Activated T-helper 1 cell treated with anti-CD3 and anti-CD28 coated beads, Interleukin-12 subunit alpha, Interleukin-12 subunit beta, Interleukin-2, Interleukin-4 antibody, amounts not matched to agents 30 ng/mL and 10 ng/mL and 1 ng/mL, durations not matched to agents 14 hours and 24 hours and 36 hours (primary cell): ENCODE measurements at places on chromosomes 5 and 9.

GRCh38 chr9:108473209-108474112, 382.3 kb downstream of the ACTL7B start:
- no peaks in the 10 kb centered on the region for H3K27me3 ChIP-seq
- H3K27ac ChIP-seq, result no peak overlapping the region
- no peak for DNase-seq
- no peaks in the 10 kb centered on the region for H3K4me1 ChIP-seq
- no peak overlapping the region for H3K4me3 ChIP-seq
- H3K36me3 ChIP-seq, result no peaks in the 10 kb centered on the region

DNA sequence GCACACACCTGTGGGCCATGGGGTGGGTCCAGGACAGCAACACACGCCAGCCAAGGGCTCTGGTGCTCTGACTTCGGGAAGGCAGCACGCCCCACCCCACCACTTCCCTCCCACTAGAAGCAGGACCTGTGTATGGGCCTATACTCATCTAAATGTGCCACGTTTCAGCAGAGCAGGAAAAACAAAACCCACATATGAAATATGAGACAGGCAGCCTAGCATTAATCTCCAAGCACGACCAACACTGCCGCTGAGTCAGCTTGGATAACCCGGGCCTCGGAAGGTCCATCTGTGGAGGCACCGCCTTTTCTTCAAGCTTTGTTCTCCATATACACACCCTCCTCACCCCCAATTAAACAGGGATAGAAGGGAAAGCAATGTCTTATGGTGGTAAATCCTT, 203.1 kb downstream of the ROR2 start:
- no peak overlapping the region for H3K4me3 ChIP-seq
- H3K36me3 ChIP-seq, result no peaks in the 10 kb centered on the region
- H3K27ac ChIP-seq, result no peak overlapping the region
- DNase-seq, result no peak
- H3K4me1 ChIP-seq, result no peaks in the 10 kb centered on the region

DNA sequence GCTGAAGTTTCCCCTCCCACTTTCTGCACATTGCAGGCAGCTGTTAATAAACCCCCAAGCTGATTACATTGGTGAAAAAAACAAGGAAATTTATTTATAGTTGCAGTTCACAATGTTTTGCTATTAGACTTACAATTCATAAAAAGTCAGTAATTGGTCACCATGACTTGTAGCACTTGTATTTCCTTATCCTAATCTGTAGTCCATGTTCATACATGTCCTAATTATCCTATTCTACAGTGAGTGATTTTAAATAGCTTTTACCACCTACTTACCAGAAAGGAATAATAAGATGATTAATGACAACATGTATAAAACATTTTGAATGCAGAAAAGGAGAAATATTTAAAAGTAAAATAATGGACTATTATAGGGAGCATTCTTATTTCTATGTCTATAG, 760.0 kb upstream of the RIOK2 start:
- DNase-seq, result no peak
- H3K4me1 ChIP-seq, result no peaks in the 10 kb centered on the region
- no peak overlapping the region for H3K27ac ChIP-seq
- H3K36me3 ChIP-seq, result no peaks in the 10 kb centered on the region
- H3K4me3 ChIP-seq, result no peak overlapping the region
- no peaks in the 10 kb centered on the region for H3K27me3 ChIP-seq

- no peak for DNase-seq
- H3K36me3 ChIP-seq, result peaks cover 21% of the 10 kb centered on the region
- peaks cover 17% of the 10 kb centered on the region for H3K4me1 ChIP-seq
Observed at GRCh38 chr9:126875756-126876510, 15.5 kb downstream of the ZBTB34 start.

DNA sequence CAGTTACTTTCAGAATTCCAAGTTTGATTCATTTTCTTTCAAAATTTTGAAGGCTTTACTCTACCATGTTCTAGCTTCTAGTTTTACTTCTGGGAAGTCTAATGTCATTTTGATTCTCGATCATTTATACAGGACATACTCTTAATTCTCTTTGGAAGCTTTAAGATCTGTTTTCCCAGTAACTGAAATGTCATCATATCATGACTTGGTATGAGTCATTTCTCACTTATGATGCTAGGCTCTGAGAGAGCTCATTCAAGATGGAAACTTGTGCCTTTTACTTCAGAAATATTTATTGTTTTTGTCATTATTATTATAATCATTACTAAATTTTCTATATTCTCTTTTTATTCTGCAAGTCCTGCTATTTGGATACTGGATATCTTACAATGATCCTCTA, 222.3 kb downstream of the PARP8 start:
- H3K36me3 ChIP-seq, result no peaks in the 10 kb centered on the region
- no peak for DNase-seq
- no peak overlapping the region for H3K27ac ChIP-seq
- no peaks in the 10 kb centered on the region for H3K4me1 ChIP-seq
- no peak overlapping the region for H3K4me3 ChIP-seq

DNA sequence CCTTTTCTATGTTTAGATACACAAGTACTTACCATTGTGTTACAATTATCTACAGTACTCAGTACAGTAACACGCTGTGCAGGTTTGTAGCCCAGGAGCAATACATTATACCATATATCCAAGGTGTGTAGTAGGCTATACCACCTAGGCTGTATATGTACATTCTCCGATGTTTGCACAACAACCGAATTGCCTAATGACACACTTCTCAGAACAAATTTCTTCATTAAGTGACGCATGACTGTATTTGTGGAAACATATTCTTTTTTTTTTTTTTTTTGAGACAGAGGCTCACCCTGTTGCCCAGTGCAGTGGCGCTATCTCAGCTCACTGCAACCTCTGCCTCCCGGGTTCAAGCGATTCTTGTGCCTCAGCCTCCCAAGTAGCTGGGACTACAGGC, 4.0 kb upstream of the RAD23B start:
- H3K27ac ChIP-seq, result no peak overlapping the region
- DNase-seq, result no peak
- peaks cover 36% of the 10 kb centered on the region for H3K4me1 ChIP-seq
- H3K36me3 ChIP-seq, result no peaks in the 10 kb centered on the region

DNA sequence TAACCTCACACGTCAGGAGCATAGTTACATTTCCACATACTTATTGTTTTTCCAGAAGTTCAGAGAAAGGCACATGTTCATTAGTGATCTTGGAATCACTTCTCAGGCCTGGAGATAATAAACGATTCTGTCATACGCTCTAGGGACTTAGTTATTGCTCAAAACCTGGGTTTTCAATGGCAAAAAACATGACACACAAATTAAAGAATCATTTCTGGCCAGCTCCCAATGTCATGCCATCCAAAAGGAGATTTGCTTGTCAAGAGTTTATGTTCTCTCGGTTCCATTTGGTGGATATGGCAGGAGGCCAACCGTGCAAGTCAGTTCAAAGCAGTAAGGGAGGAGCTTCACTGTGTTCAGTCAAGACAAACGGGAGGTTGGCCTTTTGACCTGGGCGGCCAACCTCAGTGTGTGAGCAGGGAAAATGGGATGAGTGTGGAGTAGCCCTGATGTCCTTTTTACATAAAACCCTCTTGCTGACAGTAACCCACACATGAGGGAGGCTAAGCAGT, 123.4 kb downstream of the NXNL2 start:
- DNase-seq, result no peak
- no peaks in the 10 kb centered on the region for H3K36me3 ChIP-seq
- H3K4me3 ChIP-seq, result no peak overlapping the region
- peaks cover 9% of the 10 kb centered on the region for H3K27me3 ChIP-seq
- no peaks in the 10 kb centered on the region for H3K4me1 ChIP-seq

GRCh38 chr5:78589923-78590322, 58.6 kb downstream of the LHFPL2 start:
- H3K27ac ChIP-seq, result no peak overlapping the region
- DNase-seq, result no peak
- H3K36me3 ChIP-seq, result no peaks in the 10 kb centered on the region

DNA sequence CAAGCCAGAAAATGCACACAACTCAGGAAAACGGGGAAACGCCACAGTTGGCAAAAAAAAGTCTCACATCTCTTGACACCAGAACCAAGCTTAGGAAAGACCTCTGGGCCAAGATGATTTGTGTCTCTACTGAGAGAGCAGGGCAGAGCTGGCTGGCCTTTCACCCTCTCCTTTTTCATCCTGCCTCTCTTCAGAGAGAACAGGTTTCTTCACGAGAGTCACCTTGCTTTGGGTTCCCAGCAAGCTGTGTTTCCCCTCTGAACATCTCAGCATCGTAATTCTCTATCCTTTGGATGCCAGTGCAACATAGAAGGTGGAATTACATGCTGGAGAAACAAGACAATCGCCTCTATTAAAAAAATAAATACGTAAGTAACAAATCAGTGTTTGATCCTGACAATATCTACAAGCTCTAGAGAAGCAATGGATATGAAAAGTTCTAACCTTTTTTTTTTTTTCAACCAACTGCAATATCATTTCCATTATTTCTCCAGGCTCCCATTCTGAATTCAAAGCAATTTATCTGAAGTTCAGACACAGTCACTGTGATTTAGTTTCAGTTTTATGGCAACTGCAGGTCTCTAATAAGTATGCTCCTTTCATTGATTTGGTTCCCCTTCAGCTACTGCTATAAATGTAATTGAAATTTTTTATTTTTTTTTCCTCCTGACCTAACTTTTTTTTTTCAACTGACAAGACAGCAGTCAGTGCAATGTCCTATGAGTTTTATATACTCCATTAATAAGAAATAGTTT, 708.6 kb downstream of the DTWD2 start:
- DNase-seq, result no peak
- no peaks in the 10 kb centered on the region for H3K27me3 ChIP-seq
- H3K27ac ChIP-seq, result no peak overlapping the region
- H3K4me3 ChIP-seq, result no peak overlapping the region
- H3K4me1 ChIP-seq, result no peaks in the 10 kb centered on the region

GRCh38 chr5:157072508-157072907, 13.6 kb upstream of the HAVCR1 start:
- DNase-seq, result no peak
- peaks cover 19% of the 10 kb centered on the region for H3K36me3 ChIP-seq
- peak overlapping the region; percentile 49 for H3K27ac ChIP-seq
- no peaks in the 10 kb centered on the region for H3K27me3 ChIP-seq

- H3K27me3 ChIP-seq, result peaks cover 18% of the 10 kb centered on the region
- H3K27ac ChIP-seq, result no peak overlapping the region
- H3K4me3 ChIP-seq, result no peak overlapping the region
- no peaks in the 10 kb centered on the region for H3K36me3 ChIP-seq
- DNase-seq, result no peak
- H3K4me1 ChIP-seq, result peaks cover 10% of the 10 kb centered on the region
Observed at GRCh38 chr5:175555168-175555785, 76.9 kb downstream of the SFXN1 start.

- no peaks in the 10 kb centered on the region for H3K36me3 ChIP-seq
- H3K27me3 ChIP-seq, result no peaks in the 10 kb centered on the region
- DNase-seq, result no peak
- no peak overlapping the region for H3K4me3 ChIP-seq
- no peaks in the 10 kb centered on the region for H3K4me1 ChIP-seq
Observed at GRCh38 chr5:126066836-126067235, 356.4 kb upstream of the GRAMD2B start.

GRCh38 chr5:153888781-153889180, 149.9 kb downstream of the FAM114A2 start:
- no peak overlapping the region for H3K27ac ChIP-seq
- no peak overlapping the region for H3K4me3 ChIP-seq
- no peaks in the 10 kb centered on the region for H3K4me1 ChIP-seq
- H3K36me3 ChIP-seq, result no peaks in the 10 kb centered on the region
- no peaks in the 10 kb centered on the region for H3K27me3 ChIP-seq

DNA sequence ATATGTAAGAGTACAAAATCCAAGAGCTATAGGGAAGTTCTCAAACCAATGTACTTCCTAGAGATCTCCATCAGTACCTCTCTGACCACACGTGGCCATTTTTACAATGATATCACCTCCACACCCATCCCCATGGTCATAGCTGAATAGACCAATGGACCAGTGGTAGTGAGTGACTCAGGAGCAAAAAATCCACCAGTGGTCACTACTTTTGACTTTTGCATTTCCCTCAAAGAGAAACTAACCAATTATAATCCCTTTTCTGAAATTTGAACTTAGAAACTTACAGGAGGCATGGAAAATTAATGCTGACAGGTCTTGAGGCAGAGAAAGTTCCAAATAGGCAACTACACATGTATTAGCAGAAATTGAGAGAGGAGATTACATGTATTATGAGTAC, 238.4 kb downstream of the TRPM3 start:
- no peaks in the 10 kb centered on the region for H3K36me3 ChIP-seq
- H3K27me3 ChIP-seq, result no peaks in the 10 kb centered on the region
- no peak overlapping the region for H3K27ac ChIP-seq
- H3K4me1 ChIP-seq, result no peaks in the 10 kb centered on the region
- no peak for DNase-seq
- H3K4me3 ChIP-seq, result no peak overlapping the region
